Activated CD4-positive, alpha-beta T cell treated with anti-CD3 and anti-CD28 coated beads, Interleukin-2, Interleukin-4, amounts not matched to agents 100 ng/mL and 50 ng/mL, durations not matched to agents 16 hours and 8 hours (primary cell): ENCODE measurements at places on chromosomes 5 and 9.

GRCh38 chr5:158195416-158196210 lies 336.7 kb upstream of the CLINT1 start:
- DNase-seq: no peak

DNA sequence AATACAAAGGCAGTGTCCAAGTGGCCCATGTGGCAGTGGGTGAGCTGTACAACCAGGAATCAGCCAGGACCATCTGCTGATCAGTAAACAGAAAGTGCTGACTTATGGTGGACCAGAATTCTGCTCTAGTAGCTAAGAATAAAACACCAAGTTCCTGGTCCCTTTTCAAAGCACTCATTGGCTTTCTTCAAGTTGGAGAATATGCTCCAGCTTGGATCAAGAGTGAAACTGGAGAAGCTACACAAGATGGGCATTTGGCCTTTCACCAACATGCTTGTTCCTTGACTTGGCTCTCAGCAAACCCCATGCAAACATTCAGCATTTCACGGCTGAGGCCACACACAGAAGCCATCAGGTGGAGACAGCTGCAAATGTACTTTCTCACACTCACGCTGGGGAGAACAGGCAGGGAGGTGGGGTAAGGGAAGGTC lies 32.1 kb downstream of the MARCHF3 start:
- DNase-seq: no peak

- DNase-seq: no peak
Measured at GRCh38 chr9:75418518-75418917, 330.2 kb downstream of the OSTF1 start.

- no peak for DNase-seq
Measured at GRCh38 chr5:27129926-27130325, 91.5 kb upstream of the CDH9 start.

GRCh38 chr5:72281764-72282499 lies 38.1 kb downstream of the MRPS27 start:
- no peak for DNase-seq
